ENCODE measurements at places on chromosomes 16 and 17.

GRCh38 chr17:34750004-34750403 is 170.6 kb downstream of the TMEM132E start:
- no peak for DNase-seq

- DNase-seq, result no peak
Observed at GRCh38 chr17:29731589-29731929, 108.8 kb upstream of the CORO6 start.

- DNase-seq, result no peak
Observed at GRCh38 chr16:89511374-89511773, 3.2 kb downstream of the SPG7 start.

DNA sequence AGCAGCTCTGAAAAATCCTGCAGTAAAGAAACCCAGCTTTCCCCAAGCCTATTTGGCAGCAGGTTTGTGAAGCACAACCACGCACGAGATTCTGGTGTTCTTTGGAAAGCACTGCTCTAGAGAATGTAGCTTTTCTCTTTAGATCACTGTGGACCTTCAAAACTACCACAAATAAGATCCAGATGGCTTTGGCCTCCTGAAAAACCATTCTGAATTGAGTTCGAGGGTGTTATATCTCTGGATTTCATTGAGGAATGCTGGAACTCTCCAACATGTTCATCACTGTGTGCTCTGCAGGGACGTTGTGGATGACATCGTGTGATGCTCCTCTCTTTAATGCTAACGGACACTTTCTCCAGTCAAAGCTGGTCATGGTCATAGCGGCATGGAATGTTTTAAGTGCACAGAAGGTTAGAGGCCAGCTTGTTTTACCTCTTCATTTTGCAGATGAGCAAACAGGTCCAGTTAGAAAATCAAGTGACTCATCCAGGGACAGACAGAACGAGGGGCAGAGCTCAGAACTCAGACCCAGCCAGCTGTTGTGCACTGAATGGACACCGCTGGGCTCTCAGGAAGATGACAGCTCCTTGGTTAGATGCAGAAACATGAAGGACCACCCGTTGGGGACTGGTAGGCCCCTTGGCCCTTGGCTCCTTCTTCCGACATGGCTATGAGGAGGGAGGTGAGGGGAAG is 37.2 kb downstream of the CCDC42 start:
- no peak for DNase-seq

DNA sequence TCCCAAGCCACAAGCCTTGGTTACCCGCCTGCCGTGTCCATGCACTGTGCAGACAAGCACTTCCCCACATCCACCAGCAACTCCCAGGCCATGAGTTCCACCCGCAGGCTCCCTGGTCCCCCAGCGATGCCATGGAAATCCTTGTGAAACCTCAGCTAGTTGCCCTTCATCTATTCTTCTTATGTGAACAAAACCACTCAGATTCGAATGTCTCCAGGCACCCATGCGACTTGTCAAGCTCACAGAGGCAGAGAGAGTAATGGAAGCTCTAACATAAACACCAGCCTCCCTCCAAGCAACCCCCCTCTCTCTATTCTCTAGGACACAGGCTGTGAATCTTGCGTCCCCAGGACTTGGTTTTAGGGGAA is 182.6 kb downstream of the C16orf95 start:
- DNase-seq, result no peak

DNA sequence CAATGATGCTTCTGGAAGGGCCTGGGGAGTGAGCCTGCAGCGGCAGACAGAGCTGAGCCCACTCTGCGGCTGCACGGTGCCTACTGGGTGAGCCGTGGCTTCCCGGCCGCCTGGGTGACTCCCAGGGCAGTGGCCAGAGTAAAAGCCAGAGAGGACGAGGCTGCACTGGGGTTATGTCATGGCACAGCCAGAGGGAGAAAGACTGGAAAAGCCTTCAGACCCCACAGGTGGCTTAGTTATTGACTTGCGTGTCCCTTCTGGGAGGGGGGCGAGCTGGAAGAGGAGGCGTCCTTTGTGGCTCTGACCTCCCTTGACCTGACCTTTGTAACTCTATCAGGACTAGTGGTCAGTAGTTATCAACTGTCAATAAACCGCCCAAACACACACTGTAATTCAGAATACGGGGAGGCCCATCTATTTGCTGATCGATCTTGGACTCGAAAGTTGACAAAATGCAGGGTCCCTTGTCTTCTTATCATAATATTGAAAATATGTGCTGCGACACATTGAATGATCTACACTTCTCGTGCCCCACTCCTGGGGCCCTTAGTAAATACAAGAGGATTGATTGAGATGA is 385.9 kb upstream of the ZFHX3 start:
- DNase-seq, result no peak

DNA sequence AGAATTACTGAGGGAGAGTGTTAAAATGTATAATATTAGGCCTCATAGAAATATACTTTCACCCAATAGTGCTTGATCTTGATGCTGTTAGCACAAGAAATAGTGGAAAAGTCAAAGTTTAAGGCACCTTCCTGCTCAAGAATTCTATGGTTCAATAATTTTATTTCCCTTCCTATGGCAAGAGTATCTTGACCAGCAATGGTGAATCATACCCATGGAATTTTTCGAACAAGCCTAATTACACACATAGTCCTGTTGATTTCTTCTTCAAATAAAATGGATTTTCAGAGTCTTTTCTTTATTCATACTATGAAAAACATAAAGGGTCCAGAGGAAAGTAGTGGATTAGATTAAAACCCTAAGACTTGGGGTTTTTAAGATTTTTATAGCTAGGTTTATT is 810.6 kb downstream of the CDH11 start:
- no peak for DNase-seq

DNA sequence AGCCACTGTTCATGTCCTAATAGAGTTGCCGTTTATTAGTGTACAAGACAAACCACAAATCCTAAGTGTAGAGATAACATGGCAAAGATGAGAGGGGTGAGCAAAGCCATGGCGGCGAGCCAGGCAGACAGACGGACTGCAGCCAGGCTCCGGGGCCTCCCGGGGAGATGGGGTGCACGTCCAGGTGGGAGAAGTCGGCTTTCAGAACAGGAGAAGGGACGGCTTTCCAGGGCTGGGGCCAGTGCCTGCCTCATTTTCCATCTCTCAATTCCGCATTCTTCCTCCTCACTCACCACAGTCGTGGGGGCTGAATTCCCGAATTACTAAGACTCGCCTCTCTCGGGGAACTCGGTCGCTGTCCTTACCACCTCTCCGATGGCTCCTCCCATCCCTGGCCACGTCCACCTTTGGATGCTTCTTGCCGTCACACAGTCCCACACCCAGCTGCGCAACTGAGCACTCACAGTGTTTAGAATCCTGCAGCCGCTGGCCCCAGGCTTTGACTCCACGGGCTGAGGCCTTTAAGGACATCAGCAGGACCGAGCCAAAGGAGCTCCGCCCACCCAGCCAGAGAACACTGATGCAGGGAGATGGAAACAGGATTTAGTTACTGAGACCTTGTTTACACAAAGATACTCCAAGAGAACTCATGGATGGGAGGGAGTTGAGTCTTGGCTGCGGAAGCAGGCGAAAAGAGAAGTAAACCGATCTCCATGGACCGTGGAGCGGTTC is 59.7 kb downstream of the RNF112 start:
- DNase-seq, result no peak

- DNase-seq, result no peak
Observed at GRCh38 chr16:5024632-5025031, 9.1 kb downstream of the NAGPA start.

DNA sequence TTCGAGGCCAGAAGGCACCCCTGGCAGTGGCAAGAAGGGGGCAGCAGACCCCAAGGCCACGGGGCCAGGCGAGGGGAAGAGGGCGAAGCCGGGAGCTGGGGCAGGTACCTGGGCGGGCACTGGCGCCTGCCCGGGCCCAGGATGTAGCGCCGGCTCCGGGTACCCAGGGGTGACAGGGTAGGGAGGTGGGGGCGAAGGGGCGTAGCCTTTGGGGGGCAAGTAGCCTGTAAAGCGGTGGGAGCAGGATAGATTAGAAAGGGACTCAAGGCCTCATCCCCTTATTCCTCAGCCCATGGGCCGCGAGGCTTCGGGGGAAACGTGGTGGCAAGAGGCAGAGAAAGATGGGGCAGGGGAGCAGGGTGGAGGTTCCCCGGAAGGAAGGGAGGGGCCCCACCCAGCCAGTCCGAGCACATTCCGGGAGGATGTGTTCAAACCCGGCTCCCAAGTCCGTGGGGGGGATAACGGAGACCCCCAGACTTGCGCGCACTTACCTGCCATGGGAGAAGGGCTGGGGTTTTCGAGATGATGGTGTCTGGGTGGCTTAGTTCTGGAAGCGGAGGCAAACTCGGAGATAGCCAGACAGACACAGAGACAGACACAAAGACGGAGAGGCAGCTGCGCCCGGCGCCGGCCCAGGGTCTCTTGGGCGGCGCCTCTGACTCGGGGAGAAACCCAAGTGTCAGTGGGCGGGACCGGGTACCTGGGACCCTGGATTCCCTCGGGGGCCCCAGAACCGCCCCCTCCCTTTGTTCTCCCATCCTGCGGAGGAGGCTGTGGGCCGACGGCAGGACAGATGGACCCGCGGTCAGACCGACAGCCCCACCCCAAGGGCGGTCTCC is 493 bp downstream of the PLSCR3 start:
- DNase-seq, result no peak

- no peak for DNase-seq
Observed at GRCh38 chr16:75494661-75495075, 573 bp downstream of the CHST6 start.

DNA sequence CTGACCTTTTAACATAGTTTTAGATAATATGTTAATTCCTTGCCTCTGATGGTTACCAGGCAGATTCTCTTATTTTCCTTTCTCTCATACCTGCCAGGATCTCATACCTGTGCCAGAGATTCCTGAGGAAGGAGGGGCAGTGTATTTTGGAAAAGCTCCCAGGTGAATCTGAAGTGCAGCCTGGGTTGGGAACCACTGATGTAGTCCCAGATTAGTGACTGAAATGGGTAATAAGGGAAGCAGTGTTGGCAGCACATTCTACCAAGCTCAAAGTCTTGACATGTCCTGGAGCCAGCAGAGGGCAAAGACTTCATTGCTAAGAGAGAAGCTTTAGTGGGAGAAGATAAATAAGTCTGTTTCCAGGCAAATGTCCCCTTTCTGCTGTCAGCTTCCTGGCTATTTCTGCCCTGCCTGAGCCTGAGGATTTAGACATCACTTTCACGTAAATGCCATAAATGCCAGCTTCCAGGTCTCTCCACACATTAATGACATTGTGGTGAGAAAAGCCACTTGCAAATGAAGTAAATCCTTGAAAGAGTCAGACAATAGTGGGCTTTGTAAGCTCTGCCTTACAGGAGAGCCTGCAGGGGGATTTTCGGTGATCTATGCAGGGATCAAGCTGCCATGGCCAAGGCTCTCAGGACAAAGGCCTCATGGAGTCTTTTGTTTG is 40.9 kb upstream of the C16orf78 start:
- no peak for DNase-seq

- no peak for DNase-seq
Observed at GRCh38 chr16:11121083-11121608, 134.9 kb downstream of the SOCS1 start.

- no peak for DNase-seq
Observed at GRCh38 chr16:85982563-85982939, 83.6 kb downstream of the IRF8 start.

DNA sequence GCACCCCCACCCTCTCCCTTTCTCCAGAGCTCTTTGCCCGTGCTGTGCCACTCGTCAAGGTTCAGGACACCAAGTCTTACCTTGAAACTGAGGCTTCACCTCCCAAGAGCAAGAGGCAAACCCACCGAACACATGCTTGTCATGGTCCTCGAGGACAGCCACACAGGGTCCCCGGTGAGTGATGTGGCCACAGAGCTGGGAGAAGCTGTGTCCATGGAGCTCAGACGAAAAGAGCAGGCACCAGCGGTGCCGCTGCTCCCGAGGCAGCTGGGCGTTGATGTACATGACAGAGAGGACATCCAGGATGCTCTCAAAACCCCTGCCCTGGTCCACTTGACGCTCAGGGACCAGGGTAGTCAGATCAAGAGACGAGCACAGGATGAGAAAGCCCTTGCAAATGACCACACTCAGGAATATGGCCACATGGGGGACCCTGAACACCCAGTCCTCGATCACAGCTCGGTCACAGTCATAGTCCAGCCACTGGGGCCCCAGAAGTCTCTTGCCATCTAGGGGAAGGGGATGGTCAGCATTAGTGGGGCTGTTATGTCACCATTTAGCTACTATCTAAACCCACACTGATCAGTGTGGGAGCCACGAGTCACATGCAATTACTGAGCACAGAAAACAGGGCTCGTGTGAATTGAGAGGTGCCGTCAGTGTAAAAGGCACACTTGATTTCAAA is 17.8 kb downstream of the MEAK7 start:
- peak; percentile 62 for DNase-seq

GRCh38 chr16:66979011-66979717 is 9.2 kb upstream of the CES4A start:
- no peak for DNase-seq

GRCh38 chr17:8066841-8067775 is 20.4 kb downstream of the ALOX12B start:
- DNase-seq, result no peak

- no peak for DNase-seq
Observed at GRCh38 chr16:27444015-27444414, 42.0 kb downstream of the IL21R start.

- DNase-seq, result no peak
Observed at GRCh38 chr17:81477173-81477572, 35.4 kb downstream of the ACTG1 start.

- DNase-seq, result no peak
Observed at GRCh38 chr17:72838581-72838980, 253.9 kb downstream of the SLC39A11 start.

- no peak for DNase-seq
Observed at GRCh38 chr17:44024853-44025252, 10.1 kb upstream of the TMEM101 start.

Measured in osteocyte (in vitro differentiated cells).